ENCODE measurements at places on chromosomes 16 and 17.

DNA sequence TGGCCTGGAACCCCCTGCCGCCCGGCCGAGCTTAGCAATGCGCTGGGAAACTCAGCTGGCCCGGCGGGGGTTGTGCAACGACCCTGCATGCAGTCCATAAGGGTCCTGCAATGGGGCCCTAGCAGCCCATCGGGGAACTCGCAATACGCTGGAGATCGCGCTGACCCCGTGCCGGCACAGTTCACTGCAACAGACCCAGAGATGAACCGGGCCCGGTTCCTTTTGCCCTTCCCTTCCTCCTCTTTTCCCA is 375 bp downstream of the SLC25A11 start:
- no peak for DNase-seq

DNA sequence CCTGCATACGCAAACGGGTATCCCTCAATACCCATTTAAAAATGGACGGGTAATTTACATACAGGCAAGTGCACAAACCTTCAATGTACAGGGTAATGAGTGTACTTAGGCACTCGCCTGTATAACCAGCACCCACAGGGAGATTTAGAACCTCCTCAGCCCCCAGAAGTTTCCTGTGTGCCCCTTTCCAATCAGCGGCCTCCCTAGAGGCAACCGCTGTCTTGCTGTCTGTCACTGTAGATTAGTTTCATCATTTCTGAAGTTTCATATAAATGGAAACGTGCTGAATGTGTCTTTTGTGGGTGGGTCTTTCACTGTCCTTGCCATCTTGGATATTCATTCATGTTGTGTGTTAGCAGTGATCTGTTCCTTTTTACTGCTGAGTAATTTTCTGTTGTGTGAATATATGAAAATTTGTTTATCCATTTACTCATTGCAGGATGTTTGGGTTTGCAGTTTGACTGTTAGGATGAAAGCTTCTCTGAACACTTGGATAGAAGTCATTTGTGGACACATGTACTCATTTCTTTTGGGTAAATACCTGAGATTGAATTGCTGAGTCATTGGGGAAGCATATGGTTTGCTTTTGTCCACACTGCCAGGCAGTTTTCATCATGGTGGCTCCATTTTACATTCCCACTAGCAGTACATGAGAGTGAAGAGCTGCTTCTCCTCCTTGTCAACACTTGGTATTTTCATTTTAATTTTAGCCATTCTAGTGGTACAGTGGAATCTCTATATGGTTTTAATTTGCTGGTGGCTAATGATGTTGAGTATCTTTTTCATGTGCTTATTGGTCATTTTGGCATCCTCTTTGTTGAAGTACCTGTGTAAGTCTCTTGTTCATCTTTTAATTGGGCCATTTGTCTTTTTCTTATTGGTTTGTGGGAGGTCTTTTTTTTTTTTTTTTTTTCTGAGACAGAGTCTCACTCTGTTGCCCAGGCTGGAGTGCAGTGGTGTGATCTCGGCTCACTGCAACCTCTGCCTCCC is 2.1 kb upstream of the ADCY7 start:
- peak; percentile 78 for DNase-seq

GRCh38 chr17:68612923-68613292 is 11.7 kb upstream of the FAM20A start:
- no peak for DNase-seq

GRCh38 chr17:27239046-27239445 is 54.9 kb upstream of the WSB1 start:
- no peak for DNase-seq

GRCh38 chr17:49890852-49891251 is 43.0 kb upstream of the TAC4 start:
- DNase-seq: no peak

DNA sequence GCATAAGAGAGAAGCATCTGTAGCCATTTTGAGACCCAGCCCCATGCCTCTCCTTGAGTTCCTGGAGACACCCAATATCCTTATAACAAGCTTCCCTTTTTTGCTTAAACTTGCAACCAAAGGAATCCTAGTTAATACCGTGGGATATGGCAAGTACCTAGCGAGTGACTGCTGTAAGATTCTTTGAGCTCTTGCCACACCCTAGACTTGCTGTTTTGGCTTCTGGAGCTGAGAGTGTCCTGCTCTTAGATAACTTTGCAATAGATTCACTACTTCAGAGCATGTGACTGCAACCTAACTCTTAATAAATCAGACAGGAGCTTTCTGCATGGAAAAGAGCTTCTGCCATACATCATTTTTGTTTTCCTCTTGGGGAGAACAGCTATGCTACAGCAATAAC is 58.3 kb downstream of the AKAP1 start:
- DNase-seq: no peak

DNA sequence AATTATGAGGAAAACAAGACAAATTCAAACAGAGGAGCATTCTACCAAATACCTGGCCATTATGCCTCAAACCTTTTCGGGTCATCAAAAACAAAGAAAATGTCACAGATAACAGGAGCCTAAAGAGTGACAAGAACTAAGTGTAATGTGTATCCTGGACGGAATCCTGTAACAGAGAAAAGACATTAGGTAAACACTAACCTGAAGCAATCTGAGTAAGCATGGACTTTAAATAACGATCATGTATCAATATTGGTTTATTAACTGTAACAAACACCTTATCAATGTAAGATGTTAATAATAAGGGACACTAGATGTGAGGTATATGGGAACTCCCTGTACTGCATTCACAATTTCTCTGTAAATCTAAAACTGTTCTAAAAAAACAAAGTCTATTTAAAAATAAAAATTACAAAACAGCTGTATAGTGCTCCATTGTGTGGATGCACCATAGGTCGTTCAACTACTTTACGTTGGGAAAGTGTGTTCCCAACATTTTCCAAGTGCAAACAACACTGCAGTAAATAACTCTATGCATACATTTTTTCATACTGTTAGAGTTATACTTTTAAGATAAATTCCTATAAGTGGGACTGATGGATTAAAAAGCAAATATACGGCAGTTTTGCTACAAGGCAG is 14.8 kb downstream of the CMC2 start:
- DNase-seq: no peak

DNA sequence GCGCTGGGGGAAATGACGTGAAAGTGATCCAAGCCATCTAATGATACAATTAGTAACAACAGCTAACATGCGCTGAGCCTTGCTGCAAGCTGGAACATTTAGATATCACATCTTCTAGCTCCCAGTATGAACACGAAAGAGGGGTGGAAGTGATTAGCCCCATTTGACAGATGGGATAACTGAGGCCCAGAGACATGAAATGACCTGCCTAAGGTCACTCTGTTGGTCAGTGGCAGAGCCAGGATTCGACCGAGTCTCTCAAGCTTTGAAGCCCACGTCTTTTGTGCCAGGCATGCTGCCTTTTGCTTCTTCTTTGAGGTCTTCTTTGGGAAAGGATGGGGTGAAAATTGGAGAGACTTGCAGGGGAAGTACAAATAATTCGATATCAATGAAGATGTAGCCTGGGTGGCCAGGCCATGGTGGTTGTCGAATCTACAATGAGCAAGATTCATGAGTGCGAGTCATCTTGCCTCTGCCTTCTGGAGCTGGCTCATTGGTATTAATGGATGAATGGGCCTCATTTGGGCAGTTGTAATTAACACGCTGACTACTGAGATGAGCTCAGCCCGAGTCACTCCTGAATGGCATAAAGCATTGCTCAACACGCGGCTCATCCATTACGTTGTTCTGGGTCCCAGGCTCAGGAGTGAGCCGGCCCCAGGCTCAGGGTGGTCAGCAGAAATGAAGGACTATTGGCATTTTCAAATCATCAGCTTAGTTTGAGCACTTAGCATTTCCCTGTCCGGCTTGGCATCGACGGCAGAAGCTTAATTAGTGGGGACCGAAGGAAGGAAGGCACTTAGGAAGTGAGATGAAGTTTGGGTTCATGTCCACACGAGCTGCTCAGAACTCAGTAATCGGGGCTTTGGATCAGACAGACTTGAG is 28.0 kb upstream of the GPRC5B start:
- no peak for DNase-seq

- peak; percentile 89 for DNase-seq
Measured at GRCh38 chr16:12661656-12662172, 142.0 kb downstream of the CPPED1 start.

Measured in eye (tissue), 1 donor.